Upper lobe of left lung (tissue), 6 donors: ENCODE measurements at places on chromosomes 16 and 17.

DNA sequence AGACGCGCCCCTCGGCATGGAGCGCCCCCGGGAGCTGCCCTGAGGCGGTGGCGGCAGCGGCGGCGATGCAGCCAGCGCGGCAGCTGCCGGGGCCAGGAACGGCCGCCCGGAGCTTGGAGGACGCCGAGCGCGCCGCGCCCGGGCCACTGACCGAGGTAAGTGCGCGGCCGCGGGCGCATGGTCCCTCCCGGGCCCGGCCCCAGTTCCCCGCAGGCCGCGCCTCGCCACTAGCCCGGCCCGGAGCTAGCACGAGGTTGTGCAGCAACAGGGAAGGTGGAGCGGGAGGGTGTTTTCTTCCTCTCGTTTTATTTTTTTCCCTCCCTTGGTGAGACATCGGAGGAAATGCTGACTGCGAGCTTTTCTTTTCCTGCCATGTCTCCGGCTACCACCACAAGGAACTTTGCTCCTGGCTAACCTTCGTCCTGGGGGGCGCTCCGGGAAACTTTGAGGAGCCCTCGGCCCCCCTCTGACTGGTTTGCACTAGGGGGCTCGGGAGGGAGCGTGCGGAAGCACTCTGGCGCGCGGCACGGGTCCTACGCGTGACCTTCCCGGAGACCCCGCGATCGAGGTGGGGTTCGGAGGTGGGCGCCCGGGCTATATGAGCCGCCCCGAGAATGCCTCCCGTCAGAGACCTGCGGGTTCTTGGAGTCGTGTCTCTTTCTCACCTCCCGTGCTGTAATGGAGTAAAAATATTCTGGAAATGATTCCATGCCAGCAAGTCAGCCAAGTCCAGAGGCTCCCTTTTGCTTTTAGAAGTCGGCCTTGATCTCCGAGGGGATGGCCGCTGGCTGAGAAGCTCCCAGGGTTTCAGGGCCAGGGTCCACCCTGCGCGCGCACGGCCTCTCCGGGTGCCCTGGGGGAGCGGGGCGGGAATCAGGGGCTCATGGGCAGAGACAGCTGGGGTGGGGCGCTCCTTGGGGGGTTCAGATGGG is 868 bp downstream of the KCNJ12 start:
- no peaks in the 10 kb centered on the region for H3K36me3 ChIP-seq
- DNase-seq, result peak; percentile 89
- H3K4me1 ChIP-seq, result peaks cover 15% of the 10 kb centered on the region
- no peak overlapping the region for H3K27ac ChIP-seq

GRCh38 chr17:66904760-66905624 is 59.5 kb upstream of the CACNG4 start:
- no peaks in the 10 kb centered on the region for H3K27me3 ChIP-seq
- peak overlapping the region; percentile 48 for H3K27ac ChIP-seq
- no peaks in the 10 kb centered on the region for H3K36me3 ChIP-seq
- no peak overlapping the region for H3K4me3 ChIP-seq

GRCh38 chr16:88462396-88462795 is 9.3 kb downstream of the ZFPM1 start:
- H3K4me1 ChIP-seq, result peaks cover 8% of the 10 kb centered on the region
- no peaks in the 10 kb centered on the region for H3K36me3 ChIP-seq
- no peak for DNase-seq

GRCh38 chr16:49485663-49486062 is 112.1 kb downstream of the C16orf78 start:
- peaks cover 6% of the 10 kb centered on the region for H3K4me1 ChIP-seq
- no peaks in the 10 kb centered on the region for H3K36me3 ChIP-seq
- H3K27ac ChIP-seq, result no peak overlapping the region
- DNase-seq, result no peak
- no peak overlapping the region for H3K4me3 ChIP-seq

- DNase-seq, result no peak
- H3K36me3 ChIP-seq, result peaks cover 17% of the 10 kb centered on the region
- no peak overlapping the region for H3K4me3 ChIP-seq
- no peaks in the 10 kb centered on the region for H3K27me3 ChIP-seq
- peaks cover 42% of the 10 kb centered on the region for H3K4me1 ChIP-seq
Observed at GRCh38 chr17:78122931-78123249, 5.7 kb downstream of the TMC6 start.

DNA sequence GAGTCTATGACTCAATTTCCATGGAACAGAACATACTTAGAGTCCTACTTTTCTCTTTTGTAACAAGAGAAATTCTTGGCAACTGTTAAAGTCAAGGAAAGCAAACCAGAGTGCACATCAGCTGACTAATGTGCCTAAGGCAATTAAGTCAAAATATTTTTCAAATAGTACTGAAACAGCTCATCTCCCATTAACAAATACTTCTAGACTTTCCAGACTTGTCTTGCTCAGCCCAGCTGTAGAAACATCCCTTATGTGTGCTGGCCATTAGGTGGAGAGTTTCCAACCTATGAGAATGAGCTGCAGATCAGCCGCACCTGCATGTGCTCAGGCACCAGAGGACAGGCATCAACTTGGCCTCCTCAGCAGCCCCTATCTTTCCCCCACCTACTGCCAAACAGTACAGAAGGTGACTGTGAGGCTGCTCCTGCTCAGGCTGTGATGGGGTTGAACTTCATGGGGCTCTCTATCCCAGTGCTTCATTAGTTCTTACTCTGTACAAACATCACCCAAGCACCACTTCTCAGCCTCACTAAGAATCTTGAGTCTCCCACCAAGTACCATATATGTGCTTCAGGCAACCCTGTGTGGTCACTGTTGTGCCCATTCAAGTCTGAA is 32.2 kb downstream of the TEX2 start:
- peak overlapping the region; percentile 43 for H3K27ac ChIP-seq
- no peaks in the 10 kb centered on the region for H3K36me3 ChIP-seq
- no peaks in the 10 kb centered on the region for H3K27me3 ChIP-seq
- no peak for DNase-seq

DNA sequence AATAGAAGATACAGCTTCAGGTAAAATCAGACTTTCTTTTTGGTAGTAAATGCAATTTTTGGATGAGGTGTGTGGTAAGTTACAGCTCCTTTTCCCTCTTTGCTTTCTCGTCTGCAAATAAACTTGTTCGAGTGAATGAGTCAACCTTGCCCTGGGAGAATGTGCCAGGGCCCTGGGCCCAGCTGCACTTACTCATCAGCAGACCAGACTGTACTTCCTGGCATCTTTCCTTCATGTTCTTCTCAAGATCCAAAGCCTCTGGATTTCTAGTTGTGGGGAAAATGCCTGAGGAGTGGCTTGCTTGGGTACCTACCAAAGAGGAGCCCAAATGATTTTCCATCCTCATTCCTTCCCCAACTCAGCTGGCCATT is 5.4 kb upstream of the G6PC1 start:
- peak; percentile 76 for DNase-seq
- H3K27ac ChIP-seq, result peak overlapping the region; percentile 18
- H3K36me3 ChIP-seq, result no peaks in the 10 kb centered on the region
- peaks cover 43% of the 10 kb centered on the region for H3K4me1 ChIP-seq

GRCh38 chr16:73858326-73858725 is 438.3 kb upstream of the PSMD7 start:
- no peak overlapping the region for H3K27ac ChIP-seq
- H3K4me1 ChIP-seq, result no peaks in the 10 kb centered on the region
- no peak overlapping the region for H3K4me3 ChIP-seq
- H3K27me3 ChIP-seq, result no peaks in the 10 kb centered on the region
- H3K36me3 ChIP-seq, result no peaks in the 10 kb centered on the region

GRCh38 chr17:49508061-49508865 is 13.2 kb downstream of the NGFR start:
- no peaks in the 10 kb centered on the region for H3K36me3 ChIP-seq
- H3K27me3 ChIP-seq, result no peaks in the 10 kb centered on the region
- H3K4me1 ChIP-seq, result no peaks in the 10 kb centered on the region
- no peak overlapping the region for H3K27ac ChIP-seq

DNA sequence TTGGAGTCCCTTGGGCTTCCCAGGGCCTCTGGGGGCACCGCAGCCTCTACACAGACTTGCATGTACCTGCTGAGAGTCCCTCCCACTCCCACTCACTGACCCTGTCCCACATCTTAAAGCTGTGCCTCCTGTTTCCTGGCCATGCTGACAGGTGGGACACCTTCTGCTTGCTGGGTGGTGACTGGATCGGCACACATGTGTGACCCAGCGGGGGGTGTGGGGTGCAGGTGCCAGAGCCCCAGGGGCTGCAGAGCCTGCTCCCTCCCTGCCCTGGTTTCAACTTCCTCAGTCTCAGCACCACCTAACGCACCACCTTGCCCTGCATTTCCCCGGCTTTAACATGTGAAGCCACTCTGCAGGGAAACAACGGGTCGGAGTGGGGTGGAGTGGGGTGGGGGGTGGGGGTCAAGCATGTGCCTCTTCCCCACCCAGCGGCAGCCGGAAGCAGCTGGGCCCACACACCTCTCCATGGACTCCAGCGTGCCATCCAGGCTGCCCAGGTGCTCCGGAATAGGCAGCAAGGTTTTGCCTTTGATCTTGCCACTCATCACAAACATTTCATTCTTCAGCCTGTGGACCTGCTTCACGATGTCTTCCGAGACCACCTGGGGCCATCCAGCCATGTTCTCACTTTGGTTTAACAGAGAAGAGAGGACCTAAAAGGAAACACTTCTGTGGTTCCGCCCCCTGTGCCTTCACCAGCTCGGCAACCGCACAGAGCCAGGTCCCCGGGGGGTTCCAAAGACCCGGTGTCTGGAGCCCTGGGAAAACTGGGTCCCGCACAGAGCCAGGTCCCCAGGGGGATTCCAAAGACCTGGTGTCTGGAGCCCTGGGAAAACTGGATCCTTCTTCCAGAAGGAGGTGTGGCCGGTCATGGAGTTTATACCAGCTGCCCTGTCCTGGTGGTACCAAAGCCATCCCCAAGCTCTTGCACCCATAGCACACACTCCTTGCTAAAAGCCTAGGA is 4.7 kb downstream of the DNAH17 start:
- no peak overlapping the region for H3K27ac ChIP-seq
- H3K4me3 ChIP-seq, result no peak overlapping the region
- H3K27me3 ChIP-seq, result no peaks in the 10 kb centered on the region
- no peaks in the 10 kb centered on the region for H3K4me1 ChIP-seq

GRCh38 chr17:8074554-8074953 is 13.0 kb downstream of the ALOX12B start:
- no peaks in the 10 kb centered on the region for H3K27me3 ChIP-seq
- no peak for DNase-seq
- no peak overlapping the region for H3K27ac ChIP-seq
- no peak overlapping the region for H3K4me3 ChIP-seq
- H3K36me3 ChIP-seq, result no peaks in the 10 kb centered on the region
- peaks cover 28% of the 10 kb centered on the region for H3K4me1 ChIP-seq

- no peaks in the 10 kb centered on the region for H3K27me3 ChIP-seq
- H3K36me3 ChIP-seq, result peaks cover 96% of the 10 kb centered on the region
- no peaks in the 10 kb centered on the region for H3K4me1 ChIP-seq
- H3K27ac ChIP-seq, result no peak overlapping the region
Observed at GRCh38 chr17:64531955-64532371, 25.2 kb downstream of the CEP95 start.
